ENCODE measurements at places on chromosomes 7 and 10. TPM values are rescaled to one million over a fixed set of nuclear protein-coding genes. Genes with fewer than 3 reads are reported as not detected.

The ATOH7 gene
- total RNA-seq, result not detected

GRCh38 chr7:95434557-95435421 is at the start of gene PON2:
Gene PON2, minus strand, starts transcription at chr7:95435028. Its CDS starts 77 bp downstream, at chr7:95434951.
- H3K27me3 ChIP-seq, result no peaks in the 10 kb centered on the region
- H3K4me3 ChIP-seq, result peak within 1 kb of the TSS; percentile 77
- peak; percentile 87 for DNase-seq
- peak within 1 kb of the TSS; percentile 94 for H3K27ac ChIP-seq

The CYP2C19 gene
- not detected for total RNA-seq

GRCh38 chr7:120550494-120551048 is 277.6 kb downstream of the KCND2 start:
- no peak for DNase-seq
- H3K4me3 ChIP-seq, result no peak overlapping the region
- no peak overlapping the region for H3K27ac ChIP-seq
- no peaks in the 10 kb centered on the region for H3K36me3 ChIP-seq
- H3K4me1 ChIP-seq, result no peaks in the 10 kb centered on the region
- no peaks in the 10 kb centered on the region for H3K27me3 ChIP-seq

GRCh38 chr10:115790220-115790619 is 482.8 kb downstream of the GFRA1 start:
- H3K36me3 ChIP-seq, result no peaks in the 10 kb centered on the region
- H3K27ac ChIP-seq, result no peak overlapping the region
- H3K27me3 ChIP-seq, result no peaks in the 10 kb centered on the region
- H3K4me3 ChIP-seq, result no peak overlapping the region

- H3K36me3 ChIP-seq, result no peaks in the 10 kb centered on the region
- H3K4me3 ChIP-seq, result no peak overlapping the region
- H3K4me1 ChIP-seq, result no peaks in the 10 kb centered on the region
- DNase-seq, result peak; percentile 64
- H3K27me3 ChIP-seq, result no peaks in the 10 kb centered on the region
- no peak overlapping the region for H3K27ac ChIP-seq
Observed at GRCh38 chr7:14836571-14837189, 65.9 kb downstream of the DGKB start.

DNA sequence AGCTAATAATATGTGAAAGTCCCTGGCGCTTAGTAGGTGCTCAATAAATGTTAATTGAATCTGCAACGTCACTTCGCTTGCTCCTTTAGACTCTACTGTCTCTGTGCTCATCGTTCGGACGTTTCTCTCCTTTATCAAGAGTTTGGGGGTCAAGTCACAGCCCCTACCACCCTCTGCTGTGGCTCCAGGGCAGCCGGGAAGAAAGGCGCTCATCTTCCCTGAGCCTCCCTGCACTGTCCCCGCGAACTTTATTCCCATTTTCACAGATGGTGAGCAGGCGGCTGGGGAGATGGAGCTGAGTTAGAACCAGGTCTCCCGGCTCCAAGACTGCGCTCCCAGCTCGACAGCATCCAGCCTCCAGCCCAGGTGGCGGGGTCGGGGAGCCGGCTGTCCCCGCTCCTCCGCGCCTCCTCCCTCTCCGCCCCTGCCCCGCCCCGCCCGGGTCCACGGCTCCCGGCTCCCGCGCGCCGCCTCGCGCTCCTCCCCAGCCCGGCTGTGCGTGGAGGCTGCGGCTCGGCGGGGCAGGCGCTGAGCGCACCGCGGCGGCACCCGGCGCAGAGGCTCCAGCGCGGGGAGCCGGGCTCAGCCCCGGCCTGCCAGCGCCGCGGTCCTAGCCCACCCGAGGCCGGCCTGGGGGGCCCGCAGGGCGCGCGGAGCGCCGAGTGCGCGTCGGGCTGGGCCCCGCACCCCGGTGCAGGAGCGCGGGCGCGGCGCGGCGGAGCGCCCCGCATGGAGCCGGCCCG is at the start of gene CLEC2L:
Gene CLEC2L, plus strand, starts transcription at position 487 of the 743 bp plus-strand sequence. Its CDS starts 243 bp downstream, at position 730.
- H3K27me3 ChIP-seq, result peaks cover 40% of the 10 kb centered on the region
- no peaks in the 10 kb centered on the region for H3K4me1 ChIP-seq
- no peak within 1 kb of the TSS for H3K4me3 ChIP-seq
- DNase-seq, result no peak

GRCh38 chr10:43855667-43856210 is 207.1 kb upstream of the ZNF32 start:
- H3K27me3 ChIP-seq, result no peaks in the 10 kb centered on the region
- H3K4me3 ChIP-seq, result no peak overlapping the region
- no peaks in the 10 kb centered on the region for H3K36me3 ChIP-seq
- no peak for DNase-seq
- no peak overlapping the region for H3K27ac ChIP-seq
- H3K4me1 ChIP-seq, result no peaks in the 10 kb centered on the region

Data from sigmoid colon (tissue), 7 donors.